Activated CD4-positive, alpha-beta T cell treated with anti-CD3 and anti-CD28 coated beads, Interleukin-2, amount 50 U/mL, for 16 hours (primary cell): ENCODE measurements at places on chromosomes 6 and 20.

DNA sequence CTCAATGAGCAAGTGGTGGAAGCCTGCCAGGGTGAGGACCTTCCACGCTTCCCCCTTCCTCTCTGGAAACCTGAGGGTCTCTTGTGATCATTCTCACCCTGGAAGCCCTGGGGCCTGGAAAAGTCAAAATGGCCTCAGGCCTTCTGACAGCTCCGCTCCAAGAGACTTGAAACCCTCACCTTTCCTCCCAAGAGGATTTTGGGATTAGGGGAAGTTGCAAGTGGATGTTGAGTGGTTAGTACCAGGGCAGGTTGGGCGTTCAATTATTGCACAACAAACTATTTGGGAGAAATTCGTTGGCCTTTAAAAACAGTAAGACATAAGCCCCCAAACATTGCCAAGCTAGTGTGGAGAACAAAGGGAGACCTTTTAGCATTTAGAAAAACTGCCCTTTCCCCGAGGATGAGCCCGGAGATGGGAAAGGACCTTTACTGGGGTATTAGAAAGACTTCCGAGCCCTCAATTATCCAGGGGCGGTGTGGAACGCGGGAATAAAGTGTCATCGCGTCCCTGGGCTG is 4.7 kb downstream of the NKX2-2 start:
- DNase-seq = no peak

DNA sequence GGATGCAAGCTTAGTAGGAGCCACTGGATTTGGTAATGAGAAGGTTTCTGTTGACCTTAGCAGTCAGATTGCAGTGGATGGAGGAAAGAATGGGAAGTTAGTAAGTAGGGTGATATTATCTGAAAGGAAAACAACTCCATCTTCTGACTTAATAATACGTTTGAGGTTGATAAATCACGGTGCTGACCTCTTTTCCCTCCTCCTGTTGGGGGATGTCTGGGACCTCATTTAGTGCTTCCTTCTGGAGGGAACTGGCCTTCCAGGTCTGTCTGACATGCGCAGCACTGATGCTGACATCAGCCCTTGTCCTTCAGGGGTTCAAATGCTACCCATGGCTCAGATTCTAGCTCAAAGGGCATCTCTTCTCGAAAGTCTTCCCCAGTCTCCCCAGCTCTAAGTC is 48.2 kb upstream of the AKAP12 start:
- DNase-seq = no peak

- no peak for DNase-seq
These were observed 183.3 kb downstream of the NKAIN2 start for GRCh38 chr6:123986938-123987337.

DNA sequence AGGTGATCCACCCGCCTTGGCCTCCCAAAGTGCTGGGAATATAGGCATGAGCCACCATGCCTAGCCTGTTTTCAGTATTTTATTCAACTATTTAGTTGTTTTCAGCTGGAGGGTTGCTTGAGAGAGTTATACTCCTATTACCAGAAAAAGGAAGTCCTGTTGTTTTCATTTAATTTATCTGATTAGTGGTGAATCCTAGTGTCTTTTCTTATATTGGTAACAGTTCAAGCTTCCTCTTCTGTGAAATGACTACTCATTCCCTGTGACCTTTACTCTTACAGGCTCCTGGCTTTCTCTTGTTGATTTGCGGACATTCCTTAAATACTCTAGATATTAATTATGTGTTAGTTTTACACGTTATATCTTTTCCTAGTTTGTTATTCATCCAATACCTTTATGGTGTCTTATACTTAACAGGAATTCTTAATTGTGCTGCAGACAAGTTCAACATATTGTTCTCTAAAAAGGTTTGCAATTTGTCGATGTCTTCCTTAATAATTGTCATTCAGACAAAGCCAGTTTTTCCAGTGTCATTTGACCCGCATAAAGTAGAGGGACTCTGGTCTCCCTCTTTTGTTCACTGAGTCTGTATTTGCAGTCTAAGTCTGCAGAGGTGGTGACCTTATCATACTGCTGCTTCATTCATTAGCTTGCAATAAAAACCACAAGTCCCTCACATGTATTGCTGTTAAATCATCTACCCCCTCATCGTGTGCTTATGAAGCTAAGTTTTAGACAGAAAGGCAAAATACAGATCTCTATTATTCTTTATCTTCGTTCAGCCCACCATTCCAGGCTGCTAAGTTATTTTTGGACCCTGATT is 51.4 kb downstream of the ZBTB9 start:
- DNase-seq = no peak

GRCh38 chr20:22689266-22689665 is 104.9 kb upstream of the FOXA2 start:
- no peak for DNase-seq

- no peak for DNase-seq
These were observed 32.3 kb downstream of the SNX9 start for GRCh38 chr6:157855325-157855724.

DNA sequence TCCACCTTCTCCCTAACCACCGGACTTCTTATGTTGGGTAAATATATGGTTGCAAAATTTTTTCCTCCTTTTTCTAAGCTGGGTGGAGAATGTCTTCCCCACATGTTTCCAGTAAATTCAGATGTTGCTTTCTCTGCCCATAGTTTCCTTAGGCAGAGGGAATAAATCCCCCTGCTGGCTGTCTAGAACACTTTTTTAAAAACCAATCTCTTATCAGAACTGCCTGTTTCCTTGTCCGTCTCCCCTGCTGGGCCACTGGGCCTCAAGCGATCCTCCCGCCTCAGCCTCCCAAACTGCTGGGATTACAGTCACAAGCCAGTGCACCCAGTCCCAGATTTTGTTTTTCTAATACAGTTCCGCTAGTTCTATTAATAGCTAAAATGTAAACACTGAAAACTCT is 9.9 kb upstream of the WFDC2 start:
- DNase-seq = no peak

DNA sequence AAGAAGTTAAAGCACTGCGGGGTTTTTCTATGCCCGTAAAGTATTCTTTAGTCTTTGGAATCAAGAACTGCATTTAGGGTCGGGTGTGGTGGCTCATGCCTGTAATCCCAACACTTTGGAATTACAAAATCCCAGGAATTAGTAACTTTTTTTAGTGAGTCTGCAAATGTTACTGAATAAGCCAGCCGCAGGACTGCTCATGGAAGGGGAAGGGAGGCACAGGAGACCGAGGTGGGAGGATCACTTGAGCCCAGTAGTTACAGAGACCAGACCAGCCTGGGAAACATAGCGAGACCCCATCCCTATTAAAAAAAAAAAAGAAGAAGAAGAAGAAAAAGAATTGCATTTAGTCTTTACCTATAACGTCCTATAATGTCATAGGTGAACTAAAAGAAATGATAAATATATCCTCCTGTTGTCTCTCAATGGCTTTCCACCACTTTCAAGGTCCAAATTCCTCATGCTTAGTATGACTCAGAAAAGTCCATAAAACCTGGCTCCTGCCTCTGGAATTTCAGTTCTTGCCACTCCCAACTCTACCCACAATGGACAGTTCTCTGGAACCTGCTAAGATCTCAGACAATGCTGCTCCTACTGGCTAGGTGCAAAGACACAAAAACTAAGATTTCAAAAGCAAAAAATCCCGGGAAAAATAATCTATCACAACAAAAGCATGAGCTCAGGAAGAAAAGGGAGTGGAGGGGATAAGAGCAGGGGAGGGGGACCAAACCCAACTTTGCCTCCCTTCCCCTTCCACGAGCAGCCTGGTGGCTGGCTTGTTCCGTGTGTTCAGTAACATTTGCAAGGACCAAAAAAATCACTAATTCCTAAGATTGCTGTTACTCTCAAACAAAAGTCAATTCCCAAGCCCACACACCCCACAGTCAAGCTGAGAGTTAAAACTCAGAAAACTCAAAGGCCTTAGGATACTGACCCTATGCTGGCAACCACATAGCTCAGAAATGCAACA is 39.0 kb downstream of the B4GALT5 start:
- DNase-seq = no peak

- DNase-seq = no peak
These were observed 84.5 kb downstream of the ANKEF1 start for GRCh38 chr20:10119336-10119735.

- DNase-seq = no peak
These were observed 953.4 kb downstream of the KIF16B start for GRCh38 chr20:15619816-15620215.

- no peak for DNase-seq
These were observed 222.7 kb upstream of the NOX3 start for GRCh38 chr6:155678361-155678760.

- no peak for DNase-seq
These were observed 448 bp upstream of the RNF114 start for GRCh38 chr20:49935746-49936152.

GRCh38 chr20:33131949-33132473 is 35.9 kb upstream of the BPIFA2 start:
- DNase-seq = no peak

DNA sequence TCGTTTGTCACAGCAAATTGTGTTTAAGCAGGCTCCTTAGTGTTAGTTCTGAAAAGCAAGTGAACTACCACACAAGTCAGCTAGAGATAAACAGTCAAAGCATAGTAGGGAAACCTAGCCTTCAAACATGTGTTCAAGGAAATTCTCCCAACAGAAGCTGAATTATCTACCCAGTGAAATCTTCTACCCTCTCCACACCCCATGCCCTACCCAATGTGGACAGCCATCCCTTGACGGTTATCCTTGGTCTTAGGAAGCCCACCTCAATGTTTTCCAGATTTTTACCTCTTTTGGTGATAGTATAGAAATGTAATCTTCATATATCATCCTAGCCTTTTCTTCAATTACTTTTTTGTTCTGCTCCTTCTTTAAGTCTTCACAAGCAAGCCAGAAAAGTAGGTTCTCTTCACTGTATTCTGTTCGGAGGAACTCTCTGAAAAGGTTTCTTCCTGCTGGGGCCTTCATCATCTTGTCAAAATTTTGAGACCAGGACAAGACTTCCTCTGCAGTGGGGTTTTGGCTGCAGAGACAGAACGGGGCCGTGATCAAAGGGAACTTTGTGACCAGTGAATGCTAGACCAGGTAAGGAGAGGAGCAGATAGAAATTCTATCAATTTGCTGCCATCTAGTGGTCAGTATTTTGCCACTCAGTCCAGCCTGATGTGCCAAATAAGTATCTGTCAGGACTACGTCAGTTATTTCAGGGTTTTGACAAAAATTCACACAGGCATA is 21.6 kb upstream of the MTRF1L start:
- DNase-seq = peak; percentile 67

DNA sequence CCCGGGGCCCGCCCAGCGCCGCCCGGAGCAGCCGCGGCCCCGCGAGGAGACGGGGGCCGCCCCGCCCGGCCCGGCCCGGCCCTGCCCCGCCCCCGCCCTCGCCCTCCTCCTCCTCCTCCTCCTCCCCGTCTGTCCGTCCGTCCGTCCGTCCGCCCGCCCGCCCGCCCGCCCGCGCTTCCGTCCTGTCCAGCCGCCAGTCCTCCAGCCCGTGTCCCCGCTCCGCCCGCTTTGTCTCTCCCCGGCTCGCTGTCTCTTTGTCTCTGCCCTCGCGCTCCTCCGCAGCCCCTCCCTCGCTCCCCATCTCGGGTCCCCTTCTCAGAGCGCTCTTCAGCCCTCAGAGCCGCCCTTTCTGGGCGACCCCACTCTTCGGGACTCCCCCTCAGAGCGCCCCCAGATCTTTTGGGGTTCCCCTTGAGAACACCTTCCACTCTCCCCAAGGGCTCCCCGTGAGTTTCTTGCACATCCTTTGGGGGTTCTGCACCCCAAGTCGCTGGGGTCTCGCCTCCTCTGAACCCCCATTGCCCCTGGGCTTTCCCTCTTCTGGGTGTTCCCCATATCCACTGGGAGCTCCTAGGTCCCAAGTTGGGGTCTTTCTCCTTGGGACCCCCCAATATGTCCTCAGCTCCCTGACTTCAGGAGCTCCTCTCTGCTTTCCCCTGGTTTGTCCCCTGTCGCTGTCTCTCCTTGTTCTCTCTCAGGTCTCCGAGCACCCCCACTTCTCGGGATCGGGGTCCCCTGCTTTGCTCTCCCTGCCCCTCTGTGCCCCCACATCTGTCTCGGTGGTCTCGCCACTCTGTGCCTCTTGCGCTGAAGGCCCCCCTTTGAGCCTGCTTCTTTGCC is 79.5 kb upstream of the MYL9 start:
- DNase-seq = no peak

- no peak for DNase-seq
These were observed 291.2 kb upstream of the STXBP5 start for GRCh38 chr6:146912730-146913685.

DNA sequence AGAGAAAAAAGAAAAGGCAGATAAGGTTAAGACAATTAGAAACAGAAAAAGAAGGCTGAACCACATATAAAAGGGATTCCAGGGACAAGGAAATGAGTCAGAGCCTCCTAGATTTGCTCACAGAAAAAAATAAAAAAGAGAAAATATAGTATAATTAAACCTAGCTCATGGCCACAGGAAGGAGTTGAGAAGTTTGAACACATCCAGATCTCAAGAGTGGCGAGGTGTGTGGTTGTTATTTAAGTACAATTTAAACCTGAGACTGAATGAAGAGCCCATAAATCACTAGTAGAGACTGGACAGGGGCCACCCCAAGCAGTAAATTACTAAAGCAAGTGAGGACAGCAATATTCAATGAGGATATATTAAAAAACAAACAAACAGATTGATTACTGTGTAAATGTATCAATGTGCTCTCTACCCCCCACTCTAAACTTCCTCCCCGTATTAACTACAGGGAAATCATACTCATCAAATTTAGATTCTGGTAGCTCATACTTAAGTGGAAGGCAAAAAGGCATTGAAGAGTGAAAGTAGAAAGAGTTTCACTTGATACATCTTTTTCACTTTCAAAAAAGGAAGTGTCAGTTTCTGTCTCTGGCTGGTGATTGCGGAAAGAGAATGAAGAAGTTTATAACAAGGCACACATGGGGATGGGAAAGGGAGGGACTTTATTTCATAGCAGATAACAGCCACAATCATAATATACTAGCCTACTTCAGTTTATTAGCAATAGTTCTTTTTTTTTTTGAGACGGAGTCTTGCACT is 49.3 kb upstream of the SCAF8 start:
- DNase-seq = peak; percentile 34

DNA sequence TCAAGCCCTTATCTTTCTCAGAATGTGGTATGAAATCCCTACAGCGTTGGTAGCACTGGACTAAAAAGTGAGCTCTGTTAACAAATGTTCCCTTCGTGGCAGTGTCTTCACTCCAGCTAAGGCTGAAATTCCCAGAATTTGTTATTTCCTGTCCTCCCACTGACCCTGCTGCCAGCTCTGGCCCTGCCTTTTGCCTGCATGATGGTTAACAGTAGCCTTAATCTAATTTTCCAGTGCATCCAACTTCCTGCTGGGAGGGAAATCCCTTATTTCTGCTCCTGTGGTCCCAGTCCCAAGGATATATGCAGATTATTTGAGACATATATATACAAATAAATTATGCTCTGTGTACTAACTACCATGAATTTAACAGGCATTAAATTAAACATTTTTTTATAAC is 157.2 kb upstream of the CARMIL1 start:
- DNase-seq = no peak
